ENCODE measurements at places on chromosomes 4 and X.

DNA sequence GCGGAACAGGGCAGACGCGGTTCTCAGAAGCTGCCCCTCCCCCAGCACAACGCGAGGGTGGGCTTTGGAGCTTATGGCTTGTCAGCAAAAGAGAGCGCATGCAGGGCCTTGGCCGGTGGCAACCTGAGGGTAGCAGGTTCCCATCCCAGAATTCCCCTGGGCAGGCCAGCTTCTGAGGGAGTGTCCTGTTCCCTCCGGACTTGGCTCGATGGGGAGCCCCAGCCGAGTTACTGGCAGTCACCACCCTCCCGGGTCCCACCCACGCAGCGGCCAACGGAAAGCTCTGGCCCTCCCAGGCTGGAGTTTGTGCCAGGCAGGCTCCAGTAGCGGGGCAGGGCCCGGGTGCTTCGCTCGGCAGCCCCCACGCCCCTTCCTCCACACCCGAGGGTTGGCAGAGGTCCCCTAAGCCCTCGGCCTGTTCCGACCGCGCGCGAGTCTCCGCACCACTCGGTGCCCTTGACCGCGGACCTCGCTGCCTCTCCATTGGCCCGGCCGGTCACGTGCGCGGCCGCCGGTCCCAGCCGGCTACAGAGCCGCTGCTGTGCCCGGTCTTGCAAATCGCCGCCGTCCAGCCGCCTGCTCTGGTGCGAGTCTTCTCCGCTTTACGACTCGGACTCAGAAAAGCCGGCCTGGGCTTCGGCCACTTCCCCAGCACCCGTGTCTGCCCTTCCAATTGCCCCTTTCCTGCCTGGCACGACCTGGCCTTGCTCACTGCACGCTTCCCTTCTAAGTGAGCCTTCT lies 20.9 kb upstream of the MTM1 start:
- DNase-seq, result peak; percentile 65

- DNase-seq, result no peak
Measured at GRCh38 chr4:134537701-134538100, 336.1 kb upstream of the PABPC4L start.

DNA sequence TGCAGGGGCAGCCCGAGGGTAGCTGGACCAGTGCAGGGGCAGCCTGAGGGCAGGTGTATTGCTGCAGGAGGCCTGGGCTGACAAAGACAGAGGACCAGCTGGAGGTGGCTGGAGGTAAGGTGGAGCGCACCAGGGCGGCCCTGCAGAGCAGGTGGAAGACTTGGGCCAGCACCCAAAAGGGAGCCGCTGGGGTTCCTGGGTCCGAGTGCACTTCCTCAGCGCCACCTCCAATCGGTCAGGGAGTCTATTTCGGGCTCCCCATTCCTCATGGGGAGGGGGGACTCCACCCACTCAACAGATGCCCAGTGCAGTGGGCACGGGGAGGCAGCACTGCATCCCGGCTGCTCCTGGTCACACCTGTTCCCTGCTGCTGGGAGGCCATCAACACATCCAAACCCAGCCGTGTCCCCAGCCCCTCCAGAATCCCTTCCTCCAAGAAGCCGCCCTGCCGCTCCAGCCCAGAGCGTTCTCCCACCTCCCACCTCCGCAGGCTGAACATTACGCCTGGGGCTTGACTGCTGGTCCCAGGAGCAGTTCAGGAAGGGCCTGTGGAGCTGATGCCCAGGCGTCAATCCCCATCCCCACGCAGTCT lies 1.5 kb downstream of the LRPAP1 start:
- peak; percentile 35 for DNase-seq

DNA sequence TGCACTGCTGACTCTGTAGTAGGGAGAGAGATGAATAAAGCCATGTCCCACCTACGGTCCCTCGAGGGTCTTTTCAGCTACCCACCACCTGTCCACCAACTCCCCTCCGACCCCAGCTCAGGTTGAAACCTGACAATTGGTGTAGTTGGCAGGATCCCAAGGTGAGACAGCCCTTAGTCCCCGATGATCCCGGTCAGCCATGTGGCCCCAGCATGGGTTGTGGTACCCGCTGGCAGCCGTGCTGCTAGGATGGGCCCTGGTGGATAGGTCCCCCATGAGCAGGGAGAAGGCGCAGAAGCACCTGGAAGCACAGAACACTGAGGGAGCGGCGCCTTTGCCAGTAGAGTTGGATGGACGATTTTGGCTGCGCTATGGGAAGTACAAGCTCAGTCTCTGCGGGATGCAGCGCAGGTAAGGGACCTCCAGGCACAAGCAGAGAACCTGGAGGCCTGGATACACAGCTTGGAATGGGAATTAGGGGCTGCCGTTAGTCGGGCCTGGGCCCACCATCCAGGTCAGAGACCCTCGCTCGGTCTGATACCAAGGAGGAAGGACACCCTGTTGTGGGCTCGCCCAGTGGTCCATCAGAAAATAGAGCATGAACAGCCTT lies 694.6 kb upstream of the AGA start:
- DNase-seq, result no peak

DNA sequence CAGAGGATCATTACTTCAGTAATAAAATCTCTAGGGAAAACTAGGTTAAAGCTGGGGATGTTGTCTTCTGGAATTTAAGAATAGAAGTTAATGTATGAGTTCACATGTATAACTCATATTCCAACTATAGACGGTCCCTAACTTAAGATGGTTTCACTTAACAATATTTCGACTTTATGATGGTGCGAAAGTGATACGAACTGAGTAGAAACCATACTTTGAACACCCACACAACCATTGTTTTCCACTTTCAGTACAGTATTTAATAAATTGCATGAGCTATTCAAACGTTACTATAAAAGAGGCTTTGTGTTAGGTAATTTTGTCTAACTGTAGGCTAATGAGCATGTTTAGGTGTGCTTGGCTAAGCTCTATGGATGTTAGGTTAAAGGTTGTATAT lies 38.7 kb downstream of the CCSER1 start:
- DNase-seq, result no peak

GRCh38 chr4:8652181-8653078 lies 59.9 kb downstream of the CPZ start:
- no peak for DNase-seq

Data from Karpas-422 (cell line).